ENCODE measurements at places on chromosomes 7 and 10. TPM values are rescaled to one million over a fixed set of nuclear protein-coding genes. Genes with fewer than 3 reads are reported as not detected.

UPK3B gene
- total RNA-seq = 3.7 TPM

CCL26 gene
- total RNA-seq = 4.3 TPM

CYP2C19 gene
- not detected for total RNA-seq

APBB1IP gene
- total RNA-seq = 17.0 TPM

Data from sciatic nerve (tissue), 2 donors.